Lower lobe of right lung (tissue), 2 donors: ENCODE measurements at places on chromosomes 7 and 10. TPM values are rescaled to one million over a fixed set of nuclear protein-coding genes. Genes with fewer than 3 reads are reported as not detected.

The ANKRD26 gene
- total RNA-seq = 7.5 TPM

The PARG gene
- 24.2 TPM for total RNA-seq

The FKBP6 gene
- total RNA-seq = 0.47 TPM

The CALML5 gene
- total RNA-seq = not detected

The LIPK gene
- total RNA-seq = not detected

The NRF1 gene
- total RNA-seq = 16.7 TPM
